ENCODE measurements at places on chromosomes 16 and 17. TPM values are rescaled to one million over a fixed set of nuclear protein-coding genes. Genes with fewer than 3 reads are reported as not detected.
A peak's percentile ranks its signal among the peaks of the same experiment; 100 is the strongest.

GRCh38 chr17:59441464-59442096 lies 110.1 kb downstream of the YPEL2 start:
- DNase-seq, result no peak

The NPIPB2 gene
- 11.1 TPM for total RNA-seq

The CFAP97D1 gene
- total RNA-seq, result not detected

DNA sequence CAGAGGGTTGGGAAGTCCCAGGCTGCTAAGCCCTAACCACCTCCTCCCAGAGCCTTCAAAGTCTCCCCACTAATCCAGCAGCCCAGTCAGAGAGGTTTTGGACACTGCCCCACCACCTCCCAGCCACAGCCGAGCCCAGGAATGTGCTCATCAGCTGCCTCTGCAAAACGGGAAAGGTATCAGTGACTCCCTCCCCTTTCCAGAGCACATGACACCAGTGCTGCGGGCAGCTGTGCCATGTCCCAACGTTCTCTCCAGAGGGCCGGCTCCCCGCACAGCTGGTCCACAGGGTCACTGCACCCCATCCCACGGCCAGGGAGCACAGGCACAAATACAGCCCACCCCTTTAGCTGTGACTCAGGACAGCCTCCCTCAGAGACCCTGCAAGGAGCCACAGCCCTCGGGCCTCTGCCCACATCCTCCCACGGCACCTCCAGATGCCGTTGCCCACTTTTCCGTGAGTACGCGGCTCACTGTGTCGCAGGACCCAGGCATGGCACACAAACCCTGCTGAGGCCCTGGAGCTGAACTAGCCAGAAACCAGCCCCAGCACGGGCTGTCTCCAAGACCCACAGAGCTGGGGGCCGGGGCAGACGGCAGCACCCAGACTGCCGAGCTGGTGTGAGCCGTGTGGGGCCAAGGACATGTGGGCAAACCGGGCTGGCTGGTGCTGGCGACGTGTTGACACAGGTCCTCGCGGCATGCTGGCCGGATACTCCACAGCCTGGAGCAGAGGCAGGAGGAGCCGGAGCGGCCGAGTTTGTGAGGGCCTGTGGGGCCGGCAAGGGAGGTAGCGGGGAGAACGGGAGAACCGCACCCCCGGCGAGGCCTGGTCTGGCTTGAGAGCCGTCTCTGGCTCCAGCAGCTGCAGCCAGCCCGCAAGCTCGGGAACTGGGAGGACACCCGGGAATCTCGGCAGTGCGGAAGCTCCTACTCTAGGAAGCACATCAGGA lies 6.3 kb upstream of the PPP1R27 start:
- DNase-seq, result no peak

The KRT33A gene
- total RNA-seq, result not detected

GRCh38 chr17:69818467-69818866 lies 256.6 kb upstream of the KCNJ16 start:
- no peak for DNase-seq

- DNase-seq, result peak; percentile 82
Measured at GRCh38 chr17:64262198-64262999, 661 bp downstream of the TEX2 start.

The CCL14 gene
- total RNA-seq, result 7.2 TPM

The PRR35 gene
- not detected for total RNA-seq

- no peak for DNase-seq
Measured at GRCh38 chr17:6240001-6240400, 169.8 kb downstream of the WSCD1 start.

The LPO gene
- total RNA-seq, result not detected

GRCh38 chr16:66121466-66121865 lies 245.0 kb upstream of the CDH5 start:
- DNase-seq, result no peak

DNA sequence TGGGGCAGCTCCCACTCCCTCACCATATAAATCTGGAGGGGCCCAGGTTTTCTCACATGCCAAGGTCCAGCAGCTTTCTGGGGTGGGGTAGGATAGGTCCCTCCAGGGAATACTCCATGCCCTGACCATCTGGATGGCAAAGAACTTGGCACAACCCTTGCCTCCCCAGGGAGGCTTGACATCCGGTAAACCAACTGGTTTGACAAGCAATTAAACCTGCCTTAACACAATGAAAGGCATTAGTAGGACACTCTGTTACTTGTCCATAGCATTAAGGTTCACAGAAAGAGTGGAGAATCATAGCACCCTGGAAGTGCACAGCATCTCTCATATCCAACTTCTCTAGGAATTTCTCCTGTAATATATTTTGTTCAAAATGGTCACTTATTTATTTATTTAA lies 63.9 kb upstream of the MAF start:
- DNase-seq, result no peak

The CENPV gene
- 91.5 TPM for total RNA-seq

DNA sequence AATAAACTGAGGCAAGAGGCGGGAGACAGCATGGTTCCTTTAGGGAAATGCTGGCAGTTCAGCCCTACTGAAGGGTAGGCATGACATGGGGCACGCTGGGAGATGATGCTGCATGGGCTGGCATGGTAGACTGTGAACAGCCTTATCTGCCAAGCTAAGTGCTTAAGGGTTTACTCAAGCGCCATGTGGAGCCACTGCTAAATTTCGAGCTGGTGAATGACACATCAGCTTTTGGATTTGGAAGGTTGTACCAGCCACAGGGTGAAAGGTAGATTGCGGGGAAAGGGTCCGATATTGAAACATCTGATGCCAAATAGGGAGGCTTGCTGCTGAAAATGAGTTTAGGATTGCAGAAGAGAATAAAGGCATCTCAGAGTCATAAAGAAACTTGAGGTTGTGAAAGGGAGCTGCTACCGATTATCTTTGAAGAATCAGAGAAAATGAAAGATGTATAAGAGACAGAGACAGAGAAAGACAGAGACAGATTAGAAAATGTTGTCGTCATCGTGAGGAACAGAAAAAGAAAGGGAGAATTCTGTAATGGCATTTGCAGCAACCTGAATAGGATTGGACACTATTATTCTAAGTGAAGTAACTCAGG lies 16.3 kb downstream of the PIK3R5 start:
- no peak for DNase-seq

DNA sequence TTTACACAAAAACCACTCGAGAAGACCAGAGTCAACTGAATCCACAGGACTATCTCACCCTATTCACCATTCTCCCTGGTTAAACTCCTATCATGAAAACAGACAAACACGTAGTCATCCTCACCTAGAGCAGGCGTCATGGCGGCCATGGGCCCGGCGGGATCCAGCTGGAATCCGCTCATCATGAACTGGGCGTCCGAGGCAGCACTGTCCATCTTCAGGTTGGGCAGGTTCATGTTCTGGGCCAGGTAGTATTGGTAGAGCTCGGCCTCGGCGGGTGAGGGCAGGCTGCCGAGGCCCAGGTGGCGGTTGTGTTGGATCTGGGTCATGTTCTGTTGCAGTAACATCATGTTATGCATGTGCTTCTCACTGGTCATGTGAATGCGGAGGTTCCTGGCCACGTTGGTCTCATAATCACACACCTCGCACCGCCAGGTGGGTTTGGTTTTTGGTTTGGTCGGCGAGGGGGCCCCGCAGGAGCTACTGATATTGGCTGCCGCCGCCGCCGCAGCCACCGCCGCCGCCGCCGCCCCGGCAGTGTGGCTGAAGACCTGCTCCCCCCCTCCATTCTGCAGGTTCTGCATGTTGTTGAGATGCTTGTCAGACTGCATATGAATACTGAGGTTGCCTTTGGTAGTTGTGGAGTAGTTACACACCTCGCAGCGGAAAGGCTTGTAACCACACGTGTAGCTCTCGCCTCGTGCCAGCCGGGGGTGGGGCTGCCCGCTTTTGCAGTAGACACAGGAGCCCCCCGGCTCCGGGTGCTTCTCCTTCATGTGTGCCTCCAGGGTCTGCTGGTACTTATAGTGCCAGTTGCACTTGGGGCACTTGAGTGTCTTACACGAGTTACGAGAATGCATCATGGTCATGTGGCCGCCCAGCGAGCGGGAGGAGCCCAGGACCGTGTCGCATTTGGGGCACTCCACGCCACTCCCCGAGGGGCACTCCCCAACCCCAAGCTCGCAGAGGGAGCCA lies 90.3 kb downstream of the ZFHX3 start:
- no peak for DNase-seq

GRCh38 chr17:78421534-78422266 lies 43.3 kb downstream of the PGS1 start:
- DNase-seq, result peak; percentile 84

- DNase-seq, result no peak
Measured at GRCh38 chr17:64129515-64129764, 504 bp downstream of the ERN1 start.

The PIRT gene
- total RNA-seq, result 1.1 TPM

GRCh38 chr16:85210423-85211169 lies 98.3 kb upstream of the CIBAR2 start:
- DNase-seq, result no peak

GRCh38 chr16:149024-149660 lies 3.3 kb upstream of the HBZ start:
- DNase-seq, result no peak

The GLP2R gene
- 5.8 TPM for total RNA-seq

DNA sequence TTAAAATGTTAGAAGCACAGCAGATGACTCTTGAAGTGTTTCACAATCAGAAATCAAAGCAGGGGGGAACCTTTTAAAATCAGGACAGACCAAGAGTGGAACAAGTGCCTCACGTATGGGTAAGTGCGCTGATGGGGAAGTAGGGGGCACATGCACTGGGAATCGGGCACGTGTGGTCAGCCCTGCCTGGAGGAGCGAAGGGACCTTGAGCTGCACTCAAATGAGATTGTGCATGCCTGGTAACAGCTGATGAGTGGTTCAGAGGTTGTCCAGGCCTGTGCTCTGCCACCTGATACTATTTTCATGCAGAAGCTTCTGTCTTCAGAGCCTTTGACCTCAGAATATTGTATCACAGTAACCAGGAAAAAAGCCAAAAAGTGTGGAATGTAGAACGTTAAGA lies 13.7 kb upstream of the XYLT2 start:
- no peak for DNase-seq

DNA sequence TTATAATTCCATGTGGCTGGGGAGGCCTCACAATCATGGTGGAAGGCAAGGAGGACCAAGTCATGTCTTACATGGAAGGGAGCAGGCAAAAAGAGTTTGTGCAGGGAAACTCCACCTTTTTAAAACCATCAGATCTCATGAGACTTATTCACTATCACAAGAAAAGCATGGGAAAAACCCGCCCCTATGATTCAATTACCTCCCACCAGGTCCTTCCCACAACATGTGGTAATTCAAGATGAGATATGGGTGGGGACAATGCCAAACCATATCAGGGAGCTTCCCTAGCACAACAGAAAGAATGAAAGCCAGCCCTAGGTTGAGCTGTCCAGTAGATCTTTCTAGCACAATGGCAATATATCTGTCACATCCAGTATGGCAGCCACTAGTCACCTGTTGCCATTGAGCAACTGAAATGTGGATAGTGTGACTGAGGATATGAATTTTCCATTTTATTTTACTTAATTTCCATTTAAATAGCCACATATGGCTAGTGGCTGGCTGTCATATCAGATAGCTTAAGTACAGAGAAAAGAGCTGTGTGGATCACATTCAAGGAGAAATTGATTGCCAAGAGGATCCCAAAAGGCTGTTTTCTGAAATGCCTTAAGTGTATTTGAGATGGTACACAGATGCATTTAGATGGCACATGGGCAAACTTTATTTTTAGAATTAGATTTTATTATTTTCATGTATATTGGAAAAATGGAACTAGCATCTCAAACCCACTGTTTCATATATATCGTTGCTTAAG lies 273.0 kb downstream of the GRIN2A start:
- DNase-seq, result no peak

GRCh38 chr16:81668243-81669097 lies 110.6 kb upstream of the PLCG2 start:
- DNase-seq, result no peak

- no peak for DNase-seq
Measured at GRCh38 chr17:68851890-68852289, 103.3 kb downstream of the ABCA8 start.

The GJD3 gene
- total RNA-seq, result 1.4 TPM

DNA sequence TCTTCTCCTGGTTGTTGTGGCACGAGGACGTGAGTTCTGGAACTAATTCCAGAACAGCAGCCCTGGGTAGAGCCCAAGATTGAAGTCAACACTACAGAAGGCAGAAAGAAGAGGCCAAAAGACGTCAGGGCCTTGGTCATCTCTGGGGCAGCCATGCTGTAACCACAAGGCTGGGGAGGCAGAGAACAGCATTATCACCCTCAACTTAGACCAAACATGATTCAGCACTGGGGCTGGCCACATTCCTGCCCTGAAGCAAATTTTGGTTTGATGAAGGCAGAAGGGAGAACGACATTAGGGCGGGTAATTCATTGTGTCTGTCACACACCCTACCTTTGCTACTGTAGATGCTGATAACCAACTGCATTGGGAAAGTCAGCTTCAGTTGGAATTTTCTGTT lies 9.7 kb upstream of the ALOX15B start:
- DNase-seq, result no peak

DNA sequence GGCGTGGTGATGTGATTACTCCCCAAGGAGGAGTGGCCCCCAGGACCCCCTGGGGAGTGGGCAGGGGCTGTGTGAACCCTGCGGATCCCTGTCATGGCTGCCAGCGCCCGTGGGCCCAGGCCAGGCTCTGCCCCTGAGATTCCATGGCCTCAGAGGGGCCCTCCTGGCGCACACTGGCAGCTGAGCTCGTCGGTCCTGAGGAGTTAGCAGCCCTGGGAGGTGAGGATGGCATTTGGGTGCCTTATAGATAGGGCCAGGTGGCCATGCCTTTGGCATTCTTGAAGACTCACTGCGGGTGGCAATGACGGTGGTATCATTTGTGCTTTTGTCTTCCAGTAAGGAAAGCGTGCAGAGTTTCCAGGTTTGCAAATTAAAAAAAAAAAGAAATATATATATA lies 146.8 kb upstream of the GSE1 start:
- no peak for DNase-seq

- DNase-seq, result no peak
Measured at GRCh38 chr16:3771513-3771912, 54.2 kb upstream of the TRAP1 start.

- peak; percentile 81 for DNase-seq
Measured at GRCh38 chr16:88886845-88887521, 20.5 kb upstream of the PABPN1L start.

DNA sequence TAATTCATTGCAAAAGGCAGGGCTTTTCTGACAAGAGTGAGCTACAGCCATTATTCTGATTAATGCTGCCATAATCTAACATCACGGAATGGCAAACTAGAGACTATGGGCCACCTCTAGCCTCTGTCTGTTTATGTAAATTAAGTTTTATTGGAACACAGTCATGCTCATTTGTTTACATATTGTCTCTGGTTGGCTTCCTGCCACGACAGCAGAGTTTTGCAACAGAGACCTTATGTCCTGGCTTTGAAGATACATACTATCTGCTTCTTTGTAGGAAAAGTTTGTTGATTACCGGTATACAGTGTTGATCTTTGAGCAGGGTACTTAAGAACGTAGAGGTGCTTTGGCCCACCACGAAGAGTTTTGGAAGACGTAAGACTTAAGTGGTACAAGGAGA lies 715.9 kb upstream of the RBFOX1 start:
- no peak for DNase-seq
